Activated CD4-positive, alpha-beta T cell treated with anti-CD3 and anti-CD28 coated beads, Interleukin-2, amount 10 ng/mL, durations not matched to agents 24 days and 14 days (primary cell): ENCODE measurements at places on chromosomes 5 and 9. TPM values are rescaled to one million over a fixed set of nuclear protein-coding genes. Genes with fewer than 3 reads are reported as not detected.
A peak's percentile ranks its signal among the peaks of the same experiment; 100 is the strongest.

- DNase-seq = no peak
- H3K36me3 ChIP-seq = no peaks in the 10 kb centered on the region
- no peak overlapping the region for H3K27ac ChIP-seq
- H3K4me3 ChIP-seq = no peak overlapping the region
- peaks cover 9% of the 10 kb centered on the region for H3K4me1 ChIP-seq
- peaks cover 31% of the 10 kb centered on the region for H3K27me3 ChIP-seq
Measured at GRCh38 chr9:104997536-104997935, 69.6 kb upstream of the ABCA1 start.

POLR3G gene
- total RNA-seq = 22.2 and 25.1 TPM in 2 replicates

- peaks cover 51% of the 10 kb centered on the region for H3K36me3 ChIP-seq
- H3K27ac ChIP-seq = no peak overlapping the region
- no peak overlapping the region for H3K4me3 ChIP-seq
Measured at GRCh38 chr9:111381006-111381405, 51.0 kb upstream of the OR2K2 start.

GRCh38 chr5:73030531-73030930 lies 74.7 kb downstream of the FCHO2 start:
- no peak overlapping the region for H3K4me3 ChIP-seq
- H3K27me3 ChIP-seq = peaks cover 8% of the 10 kb centered on the region
- no peaks in the 10 kb centered on the region for H3K4me1 ChIP-seq
- no peak overlapping the region for H3K27ac ChIP-seq

DNA sequence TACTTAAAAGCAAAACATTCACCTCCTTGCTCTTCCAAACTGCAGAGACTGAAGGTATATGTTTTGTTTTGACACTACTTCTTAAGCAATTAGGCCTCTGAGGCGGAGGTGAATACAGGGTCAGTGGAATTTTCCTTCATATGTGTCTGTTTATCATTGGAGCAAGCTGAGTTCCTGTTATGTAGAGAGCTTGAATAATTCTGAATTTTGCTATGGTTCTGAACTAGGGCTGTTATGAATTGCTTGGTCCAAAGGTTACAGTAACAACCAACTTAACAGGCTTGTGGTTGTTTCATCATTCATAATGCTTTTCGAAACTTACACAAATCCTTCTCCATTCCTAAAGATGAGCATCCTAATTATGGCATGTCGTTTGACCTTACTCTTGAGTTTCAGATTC lies 444.6 kb upstream of the MEF2C start:
- H3K4me1 ChIP-seq = no peaks in the 10 kb centered on the region
- no peak for DNase-seq
- no peaks in the 10 kb centered on the region for H3K36me3 ChIP-seq
- no peak overlapping the region for H3K27ac ChIP-seq
- no peak overlapping the region for H3K4me3 ChIP-seq

DNA sequence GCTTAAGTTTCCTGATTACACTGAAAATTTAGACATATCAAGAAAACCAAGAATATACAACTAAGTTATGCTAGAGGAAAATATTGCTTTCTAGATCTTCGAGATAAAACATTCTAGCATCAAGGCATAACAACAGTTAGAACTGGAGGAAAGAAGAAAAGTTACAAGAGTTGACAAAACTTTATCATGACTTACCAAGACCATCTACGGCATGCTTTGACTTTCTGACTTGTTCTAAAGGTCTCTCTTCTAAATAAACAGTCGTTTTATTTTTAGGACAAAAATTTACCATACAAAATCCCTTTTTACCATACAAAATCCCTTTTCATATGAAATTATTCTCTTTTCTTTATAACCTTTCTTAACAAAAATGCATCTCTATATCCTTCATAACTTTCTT lies 1110.1 kb upstream of the CDH10 start:
- no peak overlapping the region for H3K27ac ChIP-seq
- no peaks in the 10 kb centered on the region for H3K27me3 ChIP-seq
- H3K4me3 ChIP-seq = no peak overlapping the region
- H3K36me3 ChIP-seq = no peaks in the 10 kb centered on the region
- no peak for DNase-seq

SFXN1 gene
- total RNA-seq = 390 and 404 TPM in 2 replicates

FXN gene
- total RNA-seq = 45.4 and 47.3 TPM in 2 replicates

- no peak for DNase-seq
- H3K27me3 ChIP-seq = peaks cover 34% of the 10 kb centered on the region
- H3K27ac ChIP-seq = no peak overlapping the region
- peaks cover 15% of the 10 kb centered on the region for H3K4me1 ChIP-seq
- no peaks in the 10 kb centered on the region for H3K36me3 ChIP-seq
- no peak overlapping the region for H3K4me3 ChIP-seq
Measured at GRCh38 chr5:88140396-88140855, 128.2 kb downstream of the TMEM161B start.

- H3K4me3 ChIP-seq = no peak overlapping the region
- no peak overlapping the region for H3K27ac ChIP-seq
- peaks cover 12% of the 10 kb centered on the region for H3K27me3 ChIP-seq
- peaks cover 4% of the 10 kb centered on the region for H3K4me1 ChIP-seq
- H3K36me3 ChIP-seq = no peaks in the 10 kb centered on the region
Measured at GRCh38 chr5:74326571-74327338, 313.8 kb downstream of the ENC1 start.

DNA sequence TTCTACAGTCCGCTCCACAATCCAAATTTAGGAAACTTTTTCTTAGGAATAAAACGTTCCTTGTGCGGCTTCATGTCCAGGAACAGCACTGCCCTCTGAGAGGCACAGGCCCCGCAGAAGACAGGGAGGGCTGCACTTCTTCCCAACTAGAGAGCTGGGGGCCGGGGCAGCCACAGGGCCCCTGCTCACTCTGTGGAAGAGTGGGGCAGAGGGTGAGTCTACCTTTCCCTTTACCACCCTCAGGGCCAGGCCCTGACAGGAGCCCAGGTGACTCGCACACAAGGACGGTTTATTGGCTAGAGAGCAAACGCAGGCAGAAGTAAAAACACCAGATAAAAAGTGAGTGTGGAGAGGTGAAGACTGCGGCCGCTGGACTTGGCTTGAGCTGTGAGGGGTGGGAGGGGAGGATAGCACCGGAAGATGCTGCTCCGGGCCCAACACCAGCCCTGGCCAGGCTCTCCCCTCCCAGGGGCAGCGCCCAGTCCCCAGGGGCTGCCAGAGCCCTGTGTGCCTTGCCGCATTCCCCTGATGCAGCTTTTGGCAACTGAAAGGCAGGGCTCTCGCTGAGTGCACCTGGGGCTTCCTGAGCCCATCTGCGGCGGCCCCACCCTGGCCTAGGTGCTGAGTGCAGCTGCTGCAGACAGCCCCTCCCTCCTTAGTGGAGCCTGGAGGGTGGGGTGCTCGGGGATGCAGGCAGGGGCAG lies 20.2 kb downstream of the SH3GLB2 start:
- no peaks in the 10 kb centered on the region for H3K27me3 ChIP-seq
- H3K4me3 ChIP-seq = no peak overlapping the region
- peaks cover 2% of the 10 kb centered on the region for H3K4me1 ChIP-seq

SLC31A1 gene
- total RNA-seq = 18.6 and 20.0 TPM in 2 replicates

DNA sequence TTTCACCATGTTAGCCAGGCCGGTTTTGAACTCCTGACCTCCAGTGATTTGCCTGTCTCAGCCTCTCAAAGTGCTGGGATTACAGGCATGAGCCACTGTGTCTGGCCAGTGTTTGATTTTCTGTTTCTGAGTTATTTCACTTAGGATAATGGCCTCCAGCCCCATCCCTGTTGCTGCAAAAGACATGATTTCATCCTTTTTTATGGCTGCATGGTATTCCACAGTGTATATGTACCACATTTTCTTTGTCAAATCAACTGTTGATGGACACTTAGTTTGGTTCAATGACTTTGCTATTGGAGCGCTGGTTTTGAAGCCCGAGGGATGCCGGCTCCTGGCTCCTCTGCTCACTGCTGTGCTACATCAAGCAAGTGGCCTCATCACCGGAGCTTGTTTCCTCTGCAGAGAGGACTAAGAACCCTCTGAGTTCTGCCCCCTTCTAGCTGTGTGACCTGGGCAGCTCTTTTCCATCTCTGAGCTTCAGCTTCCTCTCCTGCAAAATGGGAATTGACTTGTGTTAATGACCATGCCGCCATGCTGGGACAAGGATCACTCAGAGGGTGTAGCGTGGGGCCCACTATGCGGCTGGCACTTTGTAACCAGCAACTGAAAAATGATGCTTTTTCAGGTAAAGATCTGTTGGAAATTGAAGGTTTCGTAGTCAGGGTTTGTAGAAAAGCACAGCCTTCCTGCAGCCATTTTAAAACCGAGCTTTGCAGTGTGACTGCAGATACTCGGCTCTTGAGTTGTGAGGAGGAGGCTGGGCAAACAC lies 4.6 kb upstream of the NEURL1B start:
- H3K27me3 ChIP-seq = peaks cover 15% of the 10 kb centered on the region
- no peaks in the 10 kb centered on the region for H3K36me3 ChIP-seq
- DNase-seq = no peak
- no peak overlapping the region for H3K27ac ChIP-seq
- no peak overlapping the region for H3K4me3 ChIP-seq

DNA sequence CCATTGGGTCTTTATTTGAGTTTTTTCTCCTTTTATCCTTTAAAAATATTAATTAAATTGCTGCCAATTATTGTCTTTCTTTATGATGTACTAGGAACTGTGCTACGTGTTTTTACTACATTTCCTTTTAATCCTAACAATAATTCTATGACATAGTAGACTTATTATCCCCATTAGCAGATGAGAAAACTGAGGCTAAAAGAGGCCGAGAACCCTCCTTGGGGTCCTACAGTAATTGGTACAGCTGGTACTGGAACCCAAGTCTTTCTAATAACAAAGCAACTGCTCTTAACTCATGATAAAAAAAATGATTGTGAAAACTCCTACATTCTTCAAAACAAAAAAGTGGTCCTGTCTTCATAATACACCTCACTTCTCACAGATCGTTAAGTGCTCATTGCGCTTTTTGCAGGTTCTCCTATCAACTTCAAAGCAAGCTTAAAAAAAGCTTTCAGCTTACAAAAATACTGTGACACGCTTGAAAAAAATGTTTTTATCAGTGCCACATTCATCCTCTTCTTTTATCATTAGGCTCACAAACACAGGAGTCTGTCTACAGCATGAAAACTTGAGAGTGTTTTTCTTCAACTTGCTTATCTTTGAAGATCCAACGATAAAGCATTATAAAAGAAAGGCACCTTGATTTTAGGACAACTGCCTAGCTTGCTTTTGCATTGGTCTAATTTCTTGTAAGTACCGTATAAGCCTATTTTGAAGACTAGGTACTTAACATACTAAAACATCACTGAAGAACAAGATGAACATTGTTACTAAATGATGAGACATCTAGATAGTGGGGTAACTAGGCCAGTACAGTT lies 32.4 kb downstream of the FYB1 start:
- no peaks in the 10 kb centered on the region for H3K27me3 ChIP-seq
- H3K27ac ChIP-seq = peak overlapping the region; percentile 97
- peaks cover 80% of the 10 kb centered on the region for H3K4me1 ChIP-seq
- peak; percentile 61 for DNase-seq
- H3K4me3 ChIP-seq = peak overlapping the region; percentile 78

DNA sequence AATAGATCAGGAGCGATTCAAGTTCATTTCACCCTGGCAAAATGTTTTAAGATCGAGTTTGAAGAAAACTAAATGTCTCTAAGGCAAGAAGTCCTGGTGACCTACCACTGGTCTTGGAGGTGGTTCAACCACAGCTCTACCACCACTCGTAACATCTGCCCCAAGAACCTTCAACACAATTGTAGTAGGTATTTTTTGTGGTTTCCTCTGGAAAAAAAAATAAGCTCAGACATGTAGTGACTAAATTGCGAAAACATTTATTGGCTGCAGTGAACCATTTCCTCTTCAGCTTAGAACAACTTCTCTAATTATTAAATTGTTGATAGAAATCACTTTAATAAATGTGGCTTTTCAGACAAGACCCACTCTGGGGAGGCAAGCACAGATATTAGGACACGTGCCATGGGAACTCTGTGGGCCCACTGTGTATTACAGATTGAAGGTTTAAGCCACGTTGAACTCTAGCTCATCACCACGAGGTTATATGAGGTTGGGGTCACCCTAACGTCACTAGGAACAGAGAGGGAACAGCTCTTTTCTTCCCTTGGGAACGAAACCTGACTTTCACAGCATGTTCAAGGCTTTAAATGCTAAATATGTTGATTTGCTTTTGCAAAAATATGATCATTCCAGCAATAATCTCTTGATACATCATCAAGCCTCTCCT lies 142.9 kb downstream of the HSD17B3 start:
- peaks cover 19% of the 10 kb centered on the region for H3K27me3 ChIP-seq
- H3K4me1 ChIP-seq = peaks cover 16% of the 10 kb centered on the region
- no peak for DNase-seq
- peak overlapping the region; percentile 6 for H3K27ac ChIP-seq
- no peaks in the 10 kb centered on the region for H3K36me3 ChIP-seq

DNA sequence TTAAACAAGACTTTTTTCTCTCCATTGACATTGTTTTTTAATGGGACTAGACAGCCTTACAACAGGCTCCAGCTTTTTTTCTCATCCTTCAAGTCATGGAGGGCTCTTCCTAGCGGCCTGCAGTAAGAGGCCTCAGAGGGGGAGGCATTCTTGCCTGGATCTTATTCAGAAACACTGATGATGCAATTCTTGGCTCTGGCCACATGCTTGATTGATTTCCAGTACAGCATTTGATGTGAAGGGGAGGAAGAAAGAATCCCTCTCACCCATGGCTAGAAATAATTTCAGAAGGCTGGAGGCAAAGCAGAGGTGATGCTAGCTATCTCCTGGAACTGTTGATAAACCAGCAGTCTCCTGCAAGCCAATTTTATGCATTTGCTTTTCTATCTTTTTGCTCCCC lies 324.8 kb downstream of the PRELID2 start:
- H3K36me3 ChIP-seq = no peaks in the 10 kb centered on the region
- H3K4me1 ChIP-seq = no peaks in the 10 kb centered on the region
- no peak overlapping the region for H3K4me3 ChIP-seq
- H3K27me3 ChIP-seq = no peaks in the 10 kb centered on the region
- H3K27ac ChIP-seq = no peak overlapping the region

DNA sequence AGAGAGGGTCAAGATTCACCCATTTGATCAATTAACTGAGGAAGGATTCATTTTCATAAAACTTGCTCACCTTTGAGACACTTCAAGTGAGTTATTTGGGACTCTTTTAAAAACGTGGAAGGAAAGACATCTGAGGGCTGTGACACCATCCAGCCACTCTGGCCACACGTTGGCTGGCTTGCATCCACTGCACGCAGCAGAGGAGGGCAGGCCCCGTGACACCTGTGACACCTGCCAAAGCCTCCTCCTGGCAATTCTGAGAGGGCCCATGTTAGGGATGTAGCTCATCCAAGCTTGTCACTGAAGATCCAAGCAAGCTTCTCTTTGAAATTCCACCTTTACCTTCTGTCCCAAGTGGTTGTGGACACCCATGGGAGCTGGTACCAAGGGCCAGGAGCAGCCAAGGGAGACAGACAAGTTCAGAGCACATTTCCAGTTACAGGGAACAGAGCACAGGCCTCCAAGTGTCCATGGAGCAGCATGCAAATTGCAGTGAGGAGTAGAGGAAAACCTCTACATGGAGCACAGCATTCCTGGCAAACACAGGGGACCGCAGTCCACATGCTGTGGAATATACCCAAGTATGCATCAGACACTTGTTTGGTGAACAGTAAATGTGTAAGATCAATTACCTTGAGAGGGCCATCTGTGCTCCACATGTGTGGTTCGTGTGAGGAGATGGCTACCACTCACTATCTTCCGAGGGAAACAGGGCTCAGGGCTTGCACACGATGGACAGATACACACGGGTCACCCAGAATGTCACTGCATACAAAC lies 4.8 kb downstream of the PRSS3 start:
- no peaks in the 10 kb centered on the region for H3K4me1 ChIP-seq
- no peak overlapping the region for H3K4me3 ChIP-seq
- peaks cover 29% of the 10 kb centered on the region for H3K27me3 ChIP-seq
- no peak for DNase-seq
- no peak overlapping the region for H3K27ac ChIP-seq
- no peaks in the 10 kb centered on the region for H3K36me3 ChIP-seq

GRCh38 chr5:158670201-158670600 lies 429.5 kb downstream of the EBF1 start:
- H3K4me3 ChIP-seq = no peak overlapping the region
- peak; percentile 17 for DNase-seq
- no peak overlapping the region for H3K27ac ChIP-seq
- H3K36me3 ChIP-seq = no peaks in the 10 kb centered on the region
